Activated CD4-positive, alpha-beta T cell treated with anti-CD3 and anti-CD28 coated beads, Interleukin-2, amount 50 U/mL, for 24 hours (primary cell): ENCODE measurements at places on chromosomes 12 and 14.

DNA sequence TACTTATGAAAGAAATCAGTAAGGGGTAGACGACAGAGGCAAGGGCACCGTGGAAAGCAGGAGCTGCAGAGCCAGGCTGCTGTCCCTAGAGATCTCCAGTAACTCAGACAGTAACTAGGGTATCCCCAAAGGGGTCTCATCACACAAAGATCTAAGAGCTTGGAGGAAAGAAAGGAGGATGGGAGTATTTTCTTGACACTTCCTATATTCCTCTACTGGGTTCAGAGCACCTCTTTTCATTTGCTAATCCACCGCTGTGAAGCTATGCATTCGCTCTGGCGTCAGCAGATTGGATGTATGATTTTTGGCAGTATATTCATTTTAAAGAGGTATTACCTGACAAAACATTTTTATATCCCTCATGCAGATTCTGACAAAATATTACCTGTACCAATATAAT lies 12.6 kb downstream of the USP44 start:
- no peak for DNase-seq

- DNase-seq: no peak
Observed at GRCh38 chr12:70756118-70756517, 118.9 kb upstream of the PTPRB start.

DNA sequence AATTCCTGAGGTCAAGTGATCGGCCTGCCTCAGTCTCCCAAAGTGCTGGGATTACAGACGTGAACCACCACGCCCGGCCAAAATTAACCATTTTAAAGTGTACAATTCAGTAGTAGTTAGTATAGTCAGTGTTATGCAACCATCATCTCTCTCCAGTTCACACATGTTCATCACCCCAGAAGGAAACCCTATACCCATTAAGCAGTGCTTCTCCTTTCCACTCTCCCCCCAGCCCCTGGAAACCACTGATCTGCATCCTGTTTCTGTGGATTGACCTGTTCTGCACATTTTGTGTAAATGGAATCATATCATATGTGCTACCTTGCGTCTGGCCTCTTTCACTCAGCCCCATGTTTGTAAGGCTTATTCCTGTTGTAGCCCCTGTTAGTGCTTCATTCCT lies 52.2 kb downstream of the PHETA1 start:
- DNase-seq: no peak

- DNase-seq: no peak
Observed at GRCh38 chr12:108611884-108612415, 14.1 kb upstream of the TMEM119 start.

DNA sequence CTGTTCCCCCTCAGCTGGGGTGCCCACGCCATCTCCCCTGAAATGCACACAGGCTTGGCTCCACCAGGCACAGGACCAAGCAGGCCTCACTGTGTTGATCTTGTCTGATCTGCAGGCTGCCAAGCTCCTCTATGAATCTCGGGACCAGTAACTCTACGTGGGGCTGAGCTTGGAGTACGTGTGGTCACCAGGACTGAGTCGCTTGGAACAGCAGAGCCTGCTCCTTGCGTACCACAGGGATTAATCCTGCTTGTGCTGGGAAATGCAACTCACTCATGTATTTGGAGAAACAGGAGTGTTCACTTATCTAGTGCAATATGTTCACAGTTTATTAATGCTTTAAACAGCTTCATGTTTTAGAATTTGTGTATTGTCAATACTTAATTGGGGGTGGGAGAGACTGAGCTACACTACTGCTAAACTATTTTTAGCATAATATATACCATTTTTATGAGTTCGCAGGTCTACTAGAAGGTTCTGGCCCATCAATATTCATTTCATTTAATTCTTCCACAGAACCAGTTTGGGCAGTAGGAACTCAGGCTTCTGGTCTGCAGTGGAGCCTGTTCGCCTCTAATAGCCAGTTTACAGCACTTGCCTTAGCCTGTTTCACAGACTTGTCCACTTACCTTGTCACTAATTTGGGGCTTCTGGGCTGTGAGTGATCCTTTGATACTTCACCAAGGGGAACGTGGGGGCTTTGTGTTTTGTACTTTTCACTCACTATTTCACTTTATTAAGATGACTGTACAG lies 17.4 kb downstream of the ZFYVE21 start:
- DNase-seq: no peak

GRCh38 chr14:35368583-35369392 lies 35.8 kb downstream of the NFKBIA start:
- no peak for DNase-seq

DNA sequence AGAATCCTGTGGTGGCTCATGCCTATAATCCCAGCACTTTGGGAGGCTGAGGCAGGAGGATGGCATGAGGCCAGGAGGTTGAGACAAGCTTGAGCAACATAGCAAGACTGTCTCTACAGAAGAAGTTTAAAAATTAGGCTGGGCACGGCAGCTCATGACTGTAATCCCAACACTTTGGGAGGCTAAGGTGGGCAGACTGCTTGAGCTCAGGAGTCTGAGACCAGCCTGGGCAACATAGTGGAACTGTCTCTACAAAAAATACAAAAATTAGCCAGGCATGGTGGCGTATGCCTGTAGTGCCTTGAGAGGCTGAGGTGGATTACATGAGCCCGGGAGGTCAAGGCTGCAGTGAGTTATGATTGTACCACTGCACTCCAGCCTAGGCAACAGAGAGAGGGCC lies 998 bp upstream of the CYP27B1 start:
- DNase-seq: no peak
